ENCODE measurements at places on chromosomes 12 and 14.

DNA sequence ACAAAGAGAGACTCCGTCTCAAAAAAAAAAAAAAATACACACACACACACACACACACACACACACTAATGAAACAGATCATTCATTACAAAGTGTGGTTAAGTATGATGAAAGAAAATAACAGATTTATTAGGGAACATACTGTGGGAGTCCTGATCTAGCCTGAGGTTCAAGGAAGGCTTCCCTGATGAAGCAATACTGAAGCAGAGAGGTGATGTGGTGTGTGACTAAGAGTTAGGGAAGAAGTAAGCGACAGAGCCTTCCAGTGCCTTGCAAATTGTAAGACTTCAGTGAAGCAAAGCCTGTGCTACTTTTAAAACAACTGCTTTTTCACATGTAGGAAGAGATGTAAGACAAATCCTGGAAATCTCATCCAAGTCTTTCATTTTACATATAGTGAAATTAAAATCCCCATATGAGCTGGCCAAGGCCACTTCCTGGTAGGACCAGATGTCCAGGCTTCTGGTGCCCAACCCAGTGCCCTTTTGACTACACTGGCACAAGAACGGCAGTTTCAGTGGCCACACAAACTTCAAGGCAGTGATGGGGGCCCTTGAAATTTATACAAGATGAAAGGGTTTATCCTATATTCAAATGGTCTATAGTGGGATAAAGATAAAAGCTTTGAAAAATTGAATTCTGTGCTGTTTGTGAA, 86.2 kb downstream of the STON2 start:
- DNase-seq = no peak

GRCh38 chr14:68225321-68225720, 405.7 kb downstream of the RAD51B start:
- DNase-seq = no peak

DNA sequence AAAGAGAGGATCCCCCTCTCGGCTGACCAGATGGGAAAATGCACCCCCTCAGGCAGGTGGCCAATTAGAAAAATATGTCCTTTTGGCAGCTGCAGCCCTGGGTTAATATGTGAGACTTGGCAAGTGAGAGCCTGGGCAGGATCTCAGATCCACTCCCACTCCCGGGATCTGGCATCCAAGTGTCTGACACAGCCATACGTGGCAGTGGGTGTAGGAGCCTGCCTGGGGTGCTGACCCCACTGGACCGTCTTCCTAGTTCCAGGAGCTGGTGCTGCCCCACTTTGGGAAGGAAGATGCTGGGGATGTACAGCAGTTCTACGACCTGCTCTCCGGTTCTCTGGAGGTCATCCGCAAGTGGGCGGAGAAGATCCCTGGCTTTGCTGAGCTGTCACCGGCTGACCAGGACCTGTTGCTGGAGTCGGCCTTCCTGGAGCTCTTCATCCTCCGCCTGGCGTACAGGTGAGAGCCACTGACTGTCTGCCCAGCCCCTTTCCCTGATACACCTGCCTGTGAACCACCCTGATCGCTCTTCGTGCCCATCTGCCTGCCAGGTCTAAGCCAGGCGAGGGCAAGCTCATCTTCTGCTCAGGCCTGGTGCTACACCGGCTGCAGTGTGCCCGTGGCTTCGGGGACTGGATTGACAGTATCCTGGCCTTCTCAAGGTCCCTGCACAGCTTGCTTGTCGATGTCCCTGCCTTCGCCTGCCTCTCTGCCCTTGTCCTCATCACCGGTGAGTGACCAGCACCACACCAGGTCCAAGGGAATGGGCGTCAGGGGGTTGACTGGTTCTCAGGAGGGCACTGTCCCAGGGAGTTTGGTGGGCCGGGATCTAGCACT, 5.8 kb downstream of the NR4A1 start:
- peak; percentile 84 for DNase-seq

DNA sequence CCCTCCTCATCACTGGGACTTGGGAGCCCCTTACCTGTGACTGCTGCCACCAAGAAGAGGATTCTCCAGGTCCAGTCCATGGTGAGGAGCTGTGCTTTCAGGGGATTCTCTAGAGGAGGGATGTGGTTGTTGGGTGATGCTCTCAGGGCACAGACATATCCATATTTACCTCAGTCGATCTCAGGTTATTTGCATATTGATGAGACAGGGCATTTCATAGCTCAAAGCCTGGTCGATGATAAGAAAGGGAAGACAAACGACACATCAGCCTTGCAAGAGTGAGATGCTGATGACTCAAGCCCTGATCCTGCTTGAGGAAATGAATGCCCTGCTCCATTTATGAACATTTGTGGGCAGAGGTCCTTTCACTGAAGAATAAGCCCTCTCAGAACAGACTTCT, 981.0 kb downstream of the TMEM121 start:
- DNase-seq = no peak
